Right kidney (tissue), 9 donors: ENCODE measurements at places on chromosomes 7 and 10.
A peak's percentile ranks its signal among the peaks of the same experiment; 100 is the strongest.

GRCh38 chr10:49383853-49384252 lies 12.0 kb downstream of the DRGX start:
- no peak for DNase-seq

DNA sequence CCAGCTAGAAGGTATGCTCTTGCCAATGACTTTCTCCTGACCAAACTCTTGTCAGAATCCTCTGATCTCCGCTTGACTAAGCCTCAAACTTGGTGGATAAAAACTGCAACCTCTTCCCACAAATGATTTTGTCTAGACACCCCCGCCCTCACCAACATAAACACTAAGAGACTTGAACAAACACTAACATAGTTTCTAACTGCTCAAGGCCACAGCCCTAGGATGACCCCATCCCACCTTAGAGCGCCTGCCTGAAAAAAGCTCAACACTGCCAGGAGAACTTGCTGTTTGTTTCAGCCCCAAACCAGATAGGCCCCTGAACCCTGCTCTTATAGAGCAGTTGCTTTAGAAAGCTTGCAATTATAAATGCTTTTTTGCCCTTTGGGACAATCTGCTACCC lies 71.8 kb downstream of the LRRN3 start:
- DNase-seq = no peak

- no peak for DNase-seq
These were observed 8.7 kb upstream of the LRRTM3 start for GRCh38 chr10:66917104-66917503.

GRCh38 chr10:44435196-44435595 lies 50.3 kb upstream of the CXCL12 start:
- no peak for DNase-seq

- DNase-seq = no peak
These were observed 124.4 kb upstream of the ZNF804B start for GRCh38 chr7:88635149-88635548.

- DNase-seq = no peak
These were observed 27.1 kb downstream of the PRF1 start for GRCh38 chr10:70575486-70575873.

- no peak for DNase-seq
These were observed 365.1 kb upstream of the MTPN start for GRCh38 chr7:136342251-136342650.

- no peak for DNase-seq
These were observed 52.8 kb downstream of the HHEX start for GRCh38 chr10:92742331-92743228.

DNA sequence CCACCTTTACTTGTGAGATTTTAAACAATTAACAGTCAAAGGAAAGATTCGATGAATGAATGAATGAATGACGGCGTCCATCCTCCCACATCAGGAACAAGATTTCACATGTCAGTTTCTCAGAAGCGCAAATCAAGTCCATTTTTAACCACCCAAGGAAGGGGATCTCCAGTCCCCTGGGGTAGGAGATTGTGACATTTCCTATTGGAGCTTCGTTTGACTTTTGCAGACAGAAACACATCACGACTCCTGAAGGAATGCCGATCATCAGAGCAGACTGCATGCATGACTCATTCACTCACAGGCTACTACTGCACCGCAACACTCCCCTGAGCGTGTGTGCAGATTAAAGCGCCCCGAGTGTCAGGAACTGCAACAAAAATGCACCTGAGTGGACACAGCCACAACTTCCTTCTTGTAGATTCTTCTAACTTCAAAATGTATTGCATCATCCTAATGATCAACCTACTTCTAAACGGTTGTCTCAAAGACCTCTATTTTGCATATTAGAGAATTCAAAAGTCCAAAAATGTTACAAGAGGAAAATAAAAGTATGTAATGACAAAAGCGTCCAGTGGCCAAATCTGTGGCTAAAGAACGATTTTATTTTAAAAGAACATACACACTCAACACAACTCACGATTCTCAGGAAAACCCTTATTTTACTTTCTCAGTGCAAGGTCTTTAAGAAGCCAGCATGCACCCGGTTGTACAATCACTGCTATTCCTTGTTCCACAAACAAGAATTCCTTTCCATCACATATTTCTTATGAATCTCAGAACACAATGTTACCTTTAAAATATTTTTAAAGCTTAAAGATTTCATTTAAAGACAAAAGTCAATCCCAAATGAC lies 172.6 kb downstream of the FAM107B start:
- DNase-seq = no peak

GRCh38 chr7:99625321-99625720 lies 8.6 kb downstream of the ZSCAN25 start:
- no peak for DNase-seq

- DNase-seq = no peak
These were observed 354.1 kb downstream of the TNS3 start for GRCh38 chr7:47227762-47228177.

GRCh38 chr7:157072361-157072760 lies 61.9 kb upstream of the MNX1 start:
- DNase-seq = no peak

DNA sequence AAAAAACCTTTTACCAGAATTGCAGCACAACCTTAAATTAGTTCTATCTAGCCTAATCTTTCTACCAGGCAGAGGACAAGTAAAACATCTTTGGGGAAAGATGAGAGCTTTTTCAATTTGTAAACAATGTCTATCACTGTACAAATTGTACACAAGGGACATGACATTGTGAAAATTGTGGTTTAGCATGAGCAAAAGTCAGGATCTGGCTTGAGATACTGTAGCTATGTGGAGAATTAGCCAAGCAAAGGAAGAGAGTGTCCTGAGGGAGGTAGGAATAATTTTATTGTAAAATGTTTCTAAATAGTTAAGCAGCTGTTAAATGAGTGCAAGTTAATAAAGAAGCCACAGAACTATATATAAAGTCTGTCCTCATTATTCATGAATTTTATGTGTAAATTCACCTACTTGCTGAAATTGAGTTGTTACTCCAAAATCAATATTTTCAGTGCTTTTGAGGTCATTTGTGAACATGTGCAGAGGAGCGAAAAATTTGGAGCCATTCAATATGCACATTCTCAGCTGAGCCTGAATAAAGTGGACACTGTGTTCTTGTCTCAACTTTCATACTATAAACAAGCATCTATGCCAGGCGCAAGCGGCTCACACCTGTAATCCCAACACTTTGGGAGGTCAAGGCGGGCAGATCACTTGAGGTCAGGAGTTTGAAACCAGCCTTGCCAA lies 42.8 kb upstream of the POM121L12 start:
- DNase-seq = no peak

GRCh38 chr10:45063591-45064231 lies 63.0 kb downstream of the ZNF22 start:
- DNase-seq = no peak

GRCh38 chr7:127793582-127793981 lies 141.6 kb downstream of the SND1 start:
- no peak for DNase-seq

DNA sequence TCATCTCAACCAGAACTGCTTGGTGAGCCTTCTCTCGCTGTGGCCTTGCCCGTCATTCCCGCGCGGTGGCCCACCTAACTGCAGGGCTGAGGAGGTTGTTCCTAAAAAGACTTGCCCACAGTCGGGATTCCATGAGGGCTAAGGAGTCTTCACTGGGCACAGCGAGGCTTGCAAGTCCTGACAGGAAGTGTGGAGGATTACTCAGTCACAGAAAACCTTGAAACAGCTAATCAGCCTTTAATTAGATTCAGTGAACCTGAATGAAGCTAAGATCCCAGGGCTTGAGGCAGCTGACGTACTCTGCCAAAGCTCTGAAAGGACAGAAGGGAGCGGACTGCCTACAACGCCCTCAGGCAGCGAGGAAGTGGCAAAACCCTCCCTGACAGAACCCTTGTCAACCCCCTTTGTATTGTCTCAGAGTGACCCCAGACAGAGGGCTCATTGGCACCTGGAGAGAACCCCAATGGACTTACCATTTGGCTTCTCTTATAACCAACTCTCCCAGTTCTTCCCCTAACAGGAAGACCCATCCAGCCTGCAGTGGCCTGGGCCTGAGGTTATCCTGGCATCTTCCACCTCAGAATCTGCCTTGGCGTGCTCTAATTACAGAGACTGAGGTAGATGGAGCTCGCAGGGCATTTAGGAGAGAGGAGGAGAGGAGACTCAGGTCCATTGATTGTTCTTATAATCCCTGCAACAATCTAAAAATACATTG lies 2.5 kb upstream of the LAMB4 start:
- DNase-seq = no peak

DNA sequence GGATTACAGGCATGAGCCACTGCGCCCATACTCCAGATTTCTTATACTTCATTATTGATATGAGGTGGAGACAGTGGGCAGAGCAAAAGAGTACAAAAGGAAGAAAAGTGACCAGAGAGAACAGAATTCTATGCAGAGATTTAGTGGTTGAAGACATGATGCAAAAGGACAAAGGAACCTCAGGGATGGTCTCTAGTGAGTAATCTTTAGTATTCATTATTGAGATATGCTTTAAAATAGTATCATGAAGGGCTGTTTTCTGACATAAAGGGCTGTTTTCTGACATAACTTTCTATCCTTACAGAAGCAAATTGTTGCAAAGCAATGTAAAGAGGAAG lies 81.2 kb upstream of the OIT3 start:
- DNase-seq = no peak

GRCh38 chr7:7550663-7551062 lies 15.0 kb upstream of the COL28A1 start:
- DNase-seq = no peak

DNA sequence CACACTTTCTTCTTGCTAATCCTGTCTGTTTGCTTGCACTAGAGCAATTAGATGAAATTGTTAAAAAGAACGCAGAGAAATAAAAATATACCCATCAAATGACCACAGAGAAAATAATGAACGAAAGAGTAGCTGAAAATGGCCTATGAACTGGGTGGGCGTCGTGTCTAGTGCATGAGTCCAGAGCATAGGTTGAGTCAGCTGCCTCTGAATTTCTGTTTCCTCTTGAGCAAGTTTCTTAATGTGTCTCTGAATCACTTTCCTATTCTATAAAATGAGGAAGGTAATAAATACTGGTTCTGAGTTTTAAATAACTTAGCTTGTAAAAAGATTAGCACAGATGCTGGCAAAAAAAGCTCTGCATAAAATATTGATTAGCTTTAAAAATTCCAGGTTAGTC lies 75.0 kb downstream of the POM121L12 start:
- DNase-seq = no peak

GRCh38 chr7:51326656-51327286 lies 10.2 kb upstream of the COBL start:
- no peak for DNase-seq

DNA sequence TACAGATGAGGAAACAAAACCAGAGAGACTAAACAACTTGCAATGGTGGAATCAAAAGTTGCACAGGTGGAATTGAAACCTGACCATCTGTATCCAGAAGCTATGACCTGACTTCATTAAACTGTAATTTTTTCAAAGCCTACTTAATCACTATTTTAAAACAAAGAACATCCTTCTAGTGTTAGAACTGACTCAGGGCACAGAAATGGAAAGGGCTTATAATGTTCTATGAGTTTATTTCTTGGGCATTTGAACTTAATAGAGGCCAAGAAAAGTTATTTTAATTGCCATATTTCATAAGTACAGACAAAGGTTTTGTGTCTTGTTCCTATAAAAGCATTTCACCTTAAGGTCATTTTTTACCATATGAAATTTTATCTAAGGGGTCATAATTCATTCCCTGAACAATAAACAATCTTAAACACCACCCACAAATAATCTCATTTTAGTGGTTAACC lies 8.8 kb downstream of the ITGB1 start:
- no peak for DNase-seq

- DNase-seq = peak; percentile 73
These were observed 3.0 kb upstream of the SKIDA1 start for GRCh38 chr10:21528236-21529031.

DNA sequence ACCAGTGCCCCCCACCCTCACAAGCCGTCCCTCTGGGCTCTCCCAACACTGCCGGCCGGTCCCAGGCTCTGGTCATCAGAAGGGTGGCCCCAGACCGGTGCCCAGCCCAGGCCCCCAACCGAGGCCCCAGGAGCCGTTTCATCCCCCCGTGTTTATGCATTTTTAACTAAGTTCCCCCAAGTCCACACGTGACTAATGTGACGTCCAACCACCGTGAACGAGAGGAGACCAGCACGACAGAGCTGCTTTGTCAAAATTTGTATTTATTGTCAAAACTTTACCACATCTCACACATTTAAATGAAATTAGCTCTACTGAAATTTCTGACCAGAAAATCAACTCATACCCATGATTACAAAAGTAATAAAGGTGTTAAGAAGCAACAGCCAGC lies 8.6 kb downstream of the VENTX start:
- no peak for DNase-seq

DNA sequence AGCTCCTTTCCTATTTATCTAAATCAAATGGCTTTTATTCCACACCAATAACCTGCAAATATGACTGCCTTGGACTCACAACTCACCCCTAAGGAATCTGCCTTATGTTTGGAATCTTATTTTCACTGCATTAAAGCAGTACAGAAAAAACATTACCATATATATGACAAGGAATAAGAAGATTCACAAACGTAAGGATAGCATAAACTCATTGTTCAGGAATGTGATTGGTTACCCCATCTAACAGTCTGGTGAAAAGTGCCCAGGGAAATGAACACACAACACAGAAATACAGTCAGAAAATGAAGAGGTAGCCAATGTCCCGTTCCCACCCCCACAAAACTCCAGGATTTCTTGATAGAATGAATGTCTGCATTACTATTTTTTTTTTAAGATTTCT lies 2.0 kb downstream of the PPP3CB start:
- DNase-seq = no peak

GRCh38 chr10:32084185-32084851 lies 28.1 kb upstream of the KIF5B start:
- no peak for DNase-seq

DNA sequence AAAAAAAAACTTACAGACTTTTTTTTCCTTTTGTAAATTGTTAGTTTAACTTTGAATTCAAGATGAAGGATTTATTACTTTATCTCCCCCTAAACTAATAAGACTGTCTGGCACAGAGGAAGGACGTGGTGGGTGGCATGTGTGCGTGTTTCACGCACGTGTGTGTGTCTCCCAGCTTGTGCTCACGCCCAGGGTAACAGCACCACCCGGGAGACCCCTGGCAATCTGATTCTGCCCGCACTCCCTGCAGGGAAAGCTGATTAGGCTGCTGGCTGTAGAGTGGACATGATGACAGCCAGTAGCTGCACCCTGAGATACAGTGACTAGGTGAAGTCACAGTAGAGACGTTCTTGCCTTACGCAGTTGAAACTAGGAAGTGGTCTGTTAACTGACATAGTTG lies 25.3 kb downstream of the WIPI2 start:
- DNase-seq = no peak

DNA sequence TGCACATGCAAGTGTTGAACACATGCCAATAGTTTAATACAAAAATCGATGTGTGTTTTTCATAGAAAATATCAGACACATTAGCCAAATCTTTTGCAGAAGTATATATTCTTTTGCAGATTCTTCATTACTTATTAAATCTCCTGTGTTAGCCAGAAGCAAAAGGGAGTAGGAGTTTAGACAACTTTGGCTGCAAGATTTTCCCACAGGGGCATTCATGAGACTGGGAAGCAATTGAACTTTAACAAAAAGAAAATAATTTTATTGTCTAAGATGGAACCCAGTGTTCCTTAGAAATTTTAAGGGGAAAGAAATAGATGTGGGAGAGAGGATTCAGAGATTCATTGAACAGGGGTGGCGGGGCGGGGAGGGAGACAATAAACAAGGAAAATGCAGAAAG lies 1336.0 kb downstream of the GATA3 start:
- no peak for DNase-seq

GRCh38 chr10:6953271-6953801 lies 373.3 kb upstream of the PRKCQ start:
- DNase-seq = no peak
